ENCODE measurements at places on chromosomes 16 and 17.

- no peak for DNase-seq
Measured at GRCh38 chr17:56810891-56811775, 22.6 kb downstream of the C17orf67 start.

DNA sequence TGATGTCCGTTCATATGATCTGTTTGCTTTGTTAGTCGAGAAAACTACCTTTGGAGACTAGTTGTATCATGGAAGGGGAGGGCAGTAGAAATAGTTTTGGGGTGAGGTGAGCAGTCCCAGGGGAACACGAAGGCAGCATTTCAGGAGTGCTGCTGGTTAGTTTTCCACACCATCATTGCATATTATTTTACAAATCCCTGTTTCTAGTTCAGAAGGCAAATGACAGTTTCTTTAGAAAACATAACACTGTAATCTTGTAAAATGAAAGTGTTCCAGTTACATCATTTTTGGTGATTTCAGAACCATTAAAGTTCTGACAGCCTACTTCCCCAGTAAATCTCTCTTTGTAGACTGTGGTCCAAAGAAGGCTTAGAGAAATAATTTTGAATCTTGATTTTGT, 25.4 kb downstream of the BANP start:
- no peak for DNase-seq

- no peak for DNase-seq
Measured at GRCh38 chr17:63926164-63926563, 6.0 kb downstream of the CD79B start.

- no peak for DNase-seq
Measured at GRCh38 chr16:87017371-87018012, 299.7 kb downstream of the C16orf95 start.

DNA sequence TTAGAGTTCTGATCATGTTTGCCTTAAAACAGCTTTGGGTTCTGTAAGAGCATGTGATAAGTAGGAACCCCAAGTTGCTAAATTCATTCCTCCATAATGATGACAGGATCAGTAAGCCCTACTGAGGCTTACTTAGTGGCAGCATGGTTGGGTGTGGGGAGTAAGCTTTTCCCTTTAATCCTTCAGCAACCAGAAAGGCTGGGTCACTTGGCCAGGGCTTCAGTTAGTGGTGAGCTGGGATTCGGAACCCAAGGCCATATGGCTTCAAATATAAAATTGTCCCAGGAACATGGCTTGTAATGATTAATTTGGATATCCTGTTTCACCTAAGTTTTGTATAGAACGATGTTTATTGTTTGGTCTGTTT, 850 bp downstream of the GINS3 start:
- DNase-seq = no peak

DNA sequence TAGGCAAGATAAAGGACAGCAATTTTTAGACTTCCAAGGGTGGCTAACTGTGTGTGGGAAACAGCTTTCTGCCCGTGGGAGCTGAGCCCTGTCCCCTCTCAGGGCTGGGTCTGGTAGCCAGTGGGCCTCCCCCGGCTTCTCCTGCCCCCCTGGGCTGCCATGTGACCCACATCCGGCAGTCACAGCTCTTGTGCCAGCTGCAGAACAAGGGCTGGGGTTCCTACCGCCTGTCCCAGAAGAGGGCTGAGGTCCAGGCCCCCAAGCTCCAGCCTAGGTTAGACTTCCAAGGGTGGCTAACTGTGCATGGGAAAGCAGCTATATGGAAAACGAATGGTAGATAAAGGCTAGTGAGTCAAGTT, 6.1 kb downstream of the GAST start:
- no peak for DNase-seq

- no peak for DNase-seq
Measured at GRCh38 chr17:66509926-66510325, 207.5 kb downstream of the PRKCA start.

DNA sequence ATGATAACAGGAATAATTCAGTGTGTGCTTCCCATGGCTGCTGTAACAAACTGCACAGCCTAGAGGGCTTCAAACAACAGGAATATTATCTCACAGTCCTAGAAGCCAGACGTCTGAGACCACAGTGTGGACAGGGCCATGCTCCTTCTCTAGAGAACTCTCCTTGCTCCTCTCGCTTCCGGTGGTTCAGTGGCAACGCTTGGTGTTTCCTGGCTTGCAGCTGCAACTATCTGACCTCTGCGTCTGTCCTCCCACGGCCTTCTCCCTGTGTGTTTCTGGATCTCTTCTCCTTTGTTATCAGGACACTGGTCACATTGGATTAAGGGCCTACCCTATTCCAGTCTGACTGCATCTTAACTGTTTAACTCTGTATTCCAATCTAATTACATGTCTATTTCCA, 414.3 kb downstream of the MAF start:
- DNase-seq = no peak

GRCh38 chr16:50667497-50668367, 13.4 kb downstream of the SNX20 start:
- no peak for DNase-seq

DNA sequence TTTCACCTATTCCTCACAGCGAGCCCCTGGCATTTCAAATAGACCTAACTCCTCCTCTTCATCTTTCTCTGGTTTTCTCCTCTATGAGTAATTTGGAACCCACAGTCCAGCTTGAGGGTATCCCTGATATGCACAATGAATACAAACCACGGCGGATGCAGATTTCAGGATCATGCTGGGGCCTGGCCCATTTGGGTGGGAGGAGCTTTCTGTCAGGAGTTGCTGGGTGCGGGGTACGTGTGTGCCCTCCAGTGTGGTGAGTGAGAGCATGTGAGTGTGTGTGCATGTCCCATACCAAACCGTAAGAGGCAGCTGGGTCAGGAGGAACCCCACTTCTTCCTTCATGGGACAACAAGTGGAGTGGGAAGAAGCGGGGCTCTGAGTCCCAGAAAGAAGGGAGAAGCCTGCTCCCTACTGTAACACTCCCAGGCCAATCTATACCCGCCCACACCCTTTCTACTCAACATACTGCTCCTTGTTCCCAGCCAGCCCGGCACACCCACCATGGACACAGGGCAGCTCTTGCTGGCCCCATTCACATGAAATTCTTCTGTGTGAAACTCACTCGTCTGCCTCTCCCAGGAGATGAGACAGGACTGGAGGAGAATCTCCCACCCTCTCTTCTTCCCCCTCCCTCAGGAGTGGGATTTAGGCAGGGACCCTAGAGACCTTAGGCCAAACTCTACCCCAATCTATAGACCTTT, 18.4 kb downstream of the CNTNAP1 start:
- no peak for DNase-seq

GRCh38 chr16:11105038-11105903, 150.7 kb downstream of the SOCS1 start:
- DNase-seq = peak; percentile 54

DNA sequence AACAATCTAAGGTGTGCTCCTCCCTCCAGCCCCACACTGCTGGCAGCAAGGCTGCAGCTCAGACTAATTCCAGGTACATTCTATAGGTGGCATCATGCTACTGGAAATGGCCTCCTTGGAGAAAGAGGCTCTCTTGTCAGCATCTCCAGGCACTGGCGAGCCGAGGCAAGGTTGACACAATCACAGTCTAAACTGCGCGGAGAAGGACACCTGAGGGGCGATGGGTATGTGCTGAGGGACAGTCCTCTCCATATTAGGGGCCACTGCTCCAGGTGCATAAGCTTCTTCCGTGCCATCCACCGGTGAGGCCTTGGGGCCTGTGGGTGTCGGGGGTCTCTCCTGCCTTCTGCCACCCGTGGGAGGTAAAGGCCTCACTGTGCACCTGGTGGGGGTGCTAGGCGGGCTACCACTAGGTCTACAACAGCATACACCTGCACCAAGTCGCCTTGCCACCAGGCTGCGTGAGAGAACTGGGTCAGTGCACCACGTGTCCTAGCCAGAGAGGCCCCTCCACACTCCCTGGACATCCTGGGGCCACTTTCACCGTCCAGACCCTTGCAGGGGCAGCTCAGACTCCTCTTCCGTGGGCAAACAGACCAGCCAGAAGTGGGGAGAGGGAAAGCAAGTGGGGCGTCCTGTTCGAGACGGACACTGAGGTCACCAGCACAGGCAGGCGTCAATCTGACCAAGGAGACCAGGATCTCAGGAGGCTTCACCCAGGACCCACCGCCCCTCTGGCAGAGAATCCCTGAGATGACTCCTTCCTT, 12.1 kb upstream of the CBX8 start:
- DNase-seq = peak; percentile 67

DNA sequence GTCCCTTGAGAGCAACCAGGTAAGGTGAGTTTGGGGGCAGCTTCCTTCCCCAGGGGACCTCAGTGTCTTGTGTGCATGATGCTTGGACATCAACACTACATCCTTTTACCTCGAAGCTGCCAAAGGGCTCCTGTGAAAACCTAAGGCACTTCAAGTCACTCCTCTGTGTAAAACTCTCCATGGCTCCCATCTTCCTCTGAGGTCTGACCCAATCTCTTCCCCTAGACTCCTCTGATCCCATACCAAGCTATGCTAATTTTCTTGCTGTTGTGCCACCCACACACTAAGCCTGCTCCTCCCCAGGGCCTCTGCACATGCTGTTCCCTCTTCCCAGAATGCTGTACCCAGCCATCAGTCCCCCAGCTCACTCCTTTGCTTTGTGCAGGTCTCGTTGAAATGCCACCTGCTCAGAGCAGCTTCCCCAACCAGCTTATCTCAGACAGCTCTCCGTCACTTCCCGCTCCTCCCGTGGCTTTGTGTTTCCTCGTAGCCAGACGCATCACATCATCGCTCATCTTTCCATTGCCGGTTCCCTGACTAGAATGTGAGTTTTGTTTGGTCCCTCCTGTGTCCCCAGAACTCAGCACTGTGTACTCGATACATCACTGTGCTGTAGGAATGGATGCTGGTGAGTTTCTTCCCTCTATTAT, 78.4 kb downstream of the CNGB1 start:
- DNase-seq = no peak

DNA sequence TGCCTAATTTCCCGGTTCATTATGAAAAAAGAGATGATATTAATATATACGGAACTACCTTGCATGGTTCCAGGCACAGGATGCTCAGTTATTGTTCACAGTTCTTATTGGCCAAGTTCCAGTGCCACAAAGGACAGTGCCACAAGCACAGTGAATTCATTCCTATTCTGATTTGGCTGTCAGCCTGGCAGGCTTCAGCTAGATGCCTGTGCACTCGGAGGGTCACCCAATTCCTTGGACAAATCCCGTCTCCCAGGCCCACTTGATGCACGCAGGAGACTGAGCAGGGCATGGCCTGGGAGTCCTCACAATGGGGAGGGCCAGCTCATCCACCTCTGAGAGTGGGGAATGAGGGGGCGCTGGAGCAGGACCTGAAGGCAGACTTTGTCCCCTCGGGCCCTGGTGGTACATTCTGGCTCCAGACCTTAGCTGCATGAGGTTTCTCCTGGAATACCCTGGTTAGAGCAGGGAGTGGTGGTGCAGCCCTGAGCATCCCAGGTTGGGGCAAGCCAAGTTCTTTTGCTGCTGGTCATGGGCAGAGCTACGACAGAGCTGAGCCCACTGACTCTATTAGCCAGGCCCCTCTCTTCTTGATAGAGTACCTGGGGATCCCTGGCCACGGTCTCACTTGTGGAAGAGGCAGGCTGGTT, 41.4 kb downstream of the MIS12 start:
- DNase-seq = no peak

- DNase-seq = no peak
Measured at GRCh38 chr17:42313773-42314566, 25.7 kb downstream of the STAT5A start.

- peak; percentile 3 for DNase-seq
Measured at GRCh38 chr17:48642059-48642842, 16.1 kb upstream of the HOXB9 start.

- DNase-seq = no peak
Measured at GRCh38 chr17:74380086-74380958, 13.0 kb downstream of the GPR142 start.

GRCh38 chr16:84423416-84423837, 55.1 kb downstream of the ATP2C2 start:
- peak; percentile 32 for DNase-seq

GRCh38 chr17:44209786-44210341, 9.6 kb downstream of the UBTF start:
- no peak for DNase-seq

DNA sequence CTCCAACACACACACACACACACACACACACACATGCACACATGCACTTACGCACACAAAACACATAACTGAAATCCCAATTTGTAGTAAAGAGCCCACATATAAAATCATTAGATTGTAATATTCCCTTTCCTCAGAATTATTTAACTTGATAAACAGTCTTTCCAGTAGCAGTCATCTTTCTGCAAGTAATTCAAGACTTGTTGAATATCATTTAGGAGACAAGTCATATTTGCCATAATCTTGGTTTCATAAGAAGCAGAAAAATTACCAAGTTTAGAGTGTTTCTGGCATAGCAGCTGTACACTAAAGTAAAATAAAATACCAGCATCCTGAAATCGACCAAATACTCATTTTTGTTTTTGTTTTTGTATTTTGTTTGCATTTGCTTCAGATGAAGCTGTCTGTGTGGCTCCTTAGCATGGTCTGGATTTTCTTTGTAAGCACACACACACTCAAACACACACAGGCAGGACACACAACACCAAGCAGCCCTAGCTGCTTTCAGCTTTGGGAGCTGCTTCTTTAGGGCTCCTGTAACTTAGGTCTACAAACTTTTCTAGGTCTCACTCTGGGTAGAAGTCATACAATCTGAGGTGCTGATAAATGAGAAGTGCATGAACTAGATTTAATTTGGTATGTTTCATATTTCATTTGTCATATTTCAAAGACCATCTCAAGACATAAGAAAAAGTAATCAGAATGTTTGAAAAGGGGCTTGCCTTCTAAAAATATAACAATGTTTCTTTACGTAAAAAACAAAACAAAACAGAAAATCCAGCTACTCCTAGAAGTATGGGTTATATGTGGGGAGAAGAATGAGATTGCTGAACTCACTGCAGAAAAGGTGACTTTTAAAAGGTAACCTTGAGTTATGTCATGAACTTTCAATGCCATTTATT, 3.0 kb downstream of the SALL1 start:
- peak; percentile 30 for DNase-seq

DNA sequence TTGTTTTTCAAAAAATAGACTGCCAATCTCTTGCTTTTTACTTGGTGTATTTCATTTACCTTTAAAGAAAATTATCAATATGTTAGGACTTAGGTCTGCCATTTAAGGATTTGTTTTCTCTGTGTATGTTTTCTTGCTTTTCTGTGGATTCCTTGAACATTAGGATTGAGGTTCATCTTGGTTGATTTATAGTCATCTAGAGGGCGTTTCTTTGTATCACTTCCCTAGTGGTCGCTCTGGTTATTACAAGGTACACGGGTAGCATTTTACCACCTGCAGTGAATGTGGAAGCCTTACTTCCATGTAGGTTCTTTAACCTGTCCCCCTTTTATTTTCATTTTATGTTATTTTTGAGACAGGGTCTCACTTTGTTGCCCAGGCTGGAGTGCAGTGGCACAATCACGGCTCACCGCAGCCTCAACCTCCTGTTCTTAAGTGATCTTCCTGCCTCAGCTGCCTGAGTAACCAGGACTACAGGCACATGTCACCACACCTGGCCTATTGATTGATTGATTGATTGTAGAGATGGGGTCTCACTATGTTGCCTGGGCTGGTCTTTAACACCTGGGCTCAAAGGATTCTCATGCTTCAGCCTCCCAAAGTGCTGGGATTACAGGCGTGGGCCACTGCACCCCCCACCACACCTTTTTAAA, 35.2 kb upstream of the CBX4 start:
- peak; percentile 46 for DNase-seq

GRCh38 chr16:85465328-85466303, 147.5 kb upstream of the GSE1 start:
- DNase-seq = peak; percentile 45

Data from eye (tissue), 1 donor.